ENCODE measurements at places on chromosomes 4 and X. TPM values are rescaled to one million over a fixed set of nuclear protein-coding genes. Genes with fewer than 3 reads are reported as not detected.

PPBP gene
- total RNA-seq, result not detected

HDX gene
- 2.9 TPM for total RNA-seq

RAB41 gene
- total RNA-seq, result not detected

GSX2 gene
- total RNA-seq, result not detected

AWAT2 gene
- total RNA-seq, result 0.08 TPM

MAGEA2 gene
- not detected for total RNA-seq

PAGE2B gene
- not detected for total RNA-seq

GPRASP3 gene
- 8.0 TPM for total RNA-seq

SAGE1 gene
- not detected for total RNA-seq

C4orf51 gene
- not detected for total RNA-seq

RBMXL3 gene
- not detected for total RNA-seq

H2AZ1 gene
- 194 TPM for total RNA-seq

REELD1 gene
- total RNA-seq, result not detected

ATP8A1 gene
- total RNA-seq, result 2.6 TPM

CLDN34 gene
- not detected for total RNA-seq

WAS gene
- not detected for total RNA-seq

MID1IP1 gene
- 52.5 TPM for total RNA-seq

MED28 gene
- total RNA-seq, result 6.2 TPM

NSUN7 gene
- not detected for total RNA-seq

ADAMTS3 gene
- 1.6 TPM for total RNA-seq

DRD5 gene
- not detected for total RNA-seq

USO1 gene
- 99.5 TPM for total RNA-seq

SGMS2 gene
- total RNA-seq, result 83.4 TPM

UGT8 gene
- not detected for total RNA-seq

MGAT4D gene
- not detected for total RNA-seq

PIR gene
- total RNA-seq, result 12.3 TPM

ZFP92 gene
- under 0.01 TPM for total RNA-seq

XG gene
- 10.7 TPM for total RNA-seq

PABPC1L2B gene
- not detected for total RNA-seq

JCHAIN gene
- total RNA-seq, result 1.1 TPM

GAGE12H gene
- total RNA-seq, result not detected

EPHA5 gene
- 15.1 TPM for total RNA-seq

GAGE12F gene
- total RNA-seq, result not detected

MAGEA9B gene
- not detected for total RNA-seq

NUDT11 gene
- total RNA-seq, result 6.3 TPM

YY2 gene
- 1.1 TPM for total RNA-seq

PAGE2 gene
- total RNA-seq, result not detected
